ENCODE measurements at places on chromosomes 12 and 14.

DNA sequence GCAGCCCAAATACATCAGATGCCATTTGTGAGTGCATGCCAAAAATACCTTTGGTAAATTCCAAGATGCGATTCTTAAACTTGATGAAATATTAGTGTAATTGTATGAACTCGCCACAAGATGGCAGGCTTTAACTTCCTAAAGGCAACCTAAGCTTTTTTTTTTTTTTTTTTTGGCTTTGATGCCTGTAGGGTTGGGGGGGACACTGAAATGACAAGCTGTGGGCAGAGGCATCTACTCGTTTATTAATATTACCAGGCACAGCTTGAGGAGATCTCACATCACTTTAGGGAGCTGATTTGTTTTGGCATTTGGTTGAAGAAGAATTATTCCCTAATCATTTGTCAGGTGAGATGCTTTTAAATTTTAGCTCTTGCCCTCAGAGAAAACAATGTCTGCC, 126.7 kb upstream of the CCDC196 start:
- peak; percentile 60 for DNase-seq

GRCh38 chr12:9404469-9405260, 196.5 kb upstream of the PZP start:
- no peak for DNase-seq

DNA sequence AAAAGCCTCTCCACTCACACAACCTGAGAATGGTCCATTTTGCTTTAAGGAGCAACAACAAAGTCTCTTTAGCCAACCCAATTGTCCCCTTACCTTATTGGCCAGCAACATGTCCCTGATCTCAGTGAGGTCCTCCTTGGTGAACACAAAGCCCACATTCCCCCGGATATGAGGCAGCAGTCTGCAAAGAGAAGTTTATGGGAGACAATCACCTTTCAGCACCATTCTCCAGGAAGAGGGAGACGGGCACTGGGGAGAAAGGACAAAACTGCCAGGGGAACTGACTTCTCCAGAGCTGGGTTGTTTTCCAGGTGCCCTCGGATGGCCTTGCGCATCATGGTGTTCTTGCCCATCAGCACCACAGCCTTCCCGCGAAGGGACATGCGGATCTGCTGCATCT, 1.9 kb downstream of the RPLP0 start:
- no peak for DNase-seq

DNA sequence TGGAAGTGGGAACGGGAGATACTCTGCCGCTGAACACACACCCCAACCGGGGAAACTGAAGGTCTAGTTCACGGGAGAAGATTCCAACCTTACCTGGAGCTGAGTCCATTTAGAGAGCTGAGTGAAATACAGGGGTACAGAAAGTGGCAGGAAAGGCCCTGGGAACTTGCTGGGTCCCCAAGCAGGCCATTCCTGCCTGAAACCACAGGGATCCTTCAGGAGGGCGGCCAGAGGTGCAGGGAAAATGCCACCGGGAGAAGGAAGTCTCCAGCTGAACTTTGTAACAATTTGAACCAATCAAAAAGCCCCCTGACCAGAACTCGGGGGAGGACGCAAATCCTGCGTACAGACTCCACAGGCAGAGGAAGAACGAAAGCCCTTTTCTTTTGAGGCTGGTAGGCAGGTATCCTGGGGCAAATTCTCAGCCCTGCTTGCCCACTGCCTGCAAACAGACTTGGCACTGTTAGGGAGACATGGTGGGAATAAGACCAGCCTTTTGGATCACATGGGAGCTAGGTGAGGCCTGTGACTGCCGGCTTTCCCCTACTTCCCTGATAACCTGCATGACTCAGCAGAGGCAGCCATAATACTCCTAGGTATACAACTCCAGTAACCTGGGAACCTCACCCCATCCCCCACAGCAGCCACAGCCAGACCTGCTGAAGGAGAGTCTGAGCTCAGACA, 170.9 kb downstream of the SEC23A start:
- DNase-seq = no peak

GRCh38 chr12:111546758-111547383, 52.2 kb downstream of the ATXN2 start:
- no peak for DNase-seq

- no peak for DNase-seq
Observed at GRCh38 chr12:103783744-103784664, 57.0 kb downstream of the NT5DC3 start.

GRCh38 chr12:8081251-8081920, 688 bp upstream of the NECAP1 start:
- no peak for DNase-seq

- no peak for DNase-seq
Observed at GRCh38 chr12:53050426-53051057, 677 bp downstream of the TNS2 start.

- no peak for DNase-seq
Observed at GRCh38 chr12:106861984-106862916, 87.8 kb downstream of the RIC8B start.

DNA sequence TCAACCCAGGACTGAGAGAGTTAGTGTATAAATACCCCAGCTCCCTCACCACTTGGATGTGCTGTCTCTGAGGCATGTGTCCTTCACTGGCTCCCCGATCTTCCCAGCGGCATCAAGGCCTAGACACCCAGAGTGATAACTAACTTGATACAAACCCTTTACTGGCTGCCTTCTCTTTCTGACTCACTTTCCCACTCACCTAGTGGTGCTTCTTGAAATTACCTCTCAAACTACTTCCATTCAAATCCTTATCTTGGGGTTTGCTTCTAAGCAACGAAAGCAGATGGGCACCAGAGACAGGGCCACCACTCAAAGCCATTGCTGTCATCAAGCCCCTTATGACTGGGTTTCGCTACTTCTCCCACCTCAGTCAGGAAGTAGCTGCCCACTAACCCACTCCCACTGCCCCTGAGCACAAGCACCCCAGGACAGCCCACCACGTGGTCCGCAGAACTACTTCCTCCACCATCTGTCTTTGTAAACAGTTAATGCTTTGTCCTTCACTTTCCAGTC, 17.2 kb downstream of the ZFP36L1 start:
- no peak for DNase-seq

DNA sequence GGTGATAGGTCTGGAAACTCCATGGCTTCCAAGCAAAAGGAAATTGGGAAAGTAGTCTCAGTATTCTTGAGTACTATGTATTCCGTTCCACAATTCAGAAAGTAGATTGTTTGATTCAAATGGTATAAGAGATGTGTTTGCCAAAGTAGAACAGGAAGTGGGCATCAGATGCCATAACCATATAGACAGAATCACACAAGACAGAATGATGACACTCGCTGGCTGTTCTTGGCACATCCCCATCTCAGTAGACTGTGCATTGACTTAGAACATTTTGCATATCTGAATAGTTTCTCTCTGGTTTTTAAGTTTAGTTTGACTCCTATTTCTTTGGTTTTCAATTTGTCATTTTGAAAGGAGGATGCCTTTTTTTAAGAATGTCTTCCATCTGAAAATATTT, 221.1 kb upstream of the RGS6 start:
- no peak for DNase-seq

GRCh38 chr12:68121143-68121542, 38.4 kb downstream of the IFNG start:
- DNase-seq = no peak

- DNase-seq = no peak
Observed at GRCh38 chr12:99444859-99445316, 202.7 kb upstream of the GARIN6 start.

DNA sequence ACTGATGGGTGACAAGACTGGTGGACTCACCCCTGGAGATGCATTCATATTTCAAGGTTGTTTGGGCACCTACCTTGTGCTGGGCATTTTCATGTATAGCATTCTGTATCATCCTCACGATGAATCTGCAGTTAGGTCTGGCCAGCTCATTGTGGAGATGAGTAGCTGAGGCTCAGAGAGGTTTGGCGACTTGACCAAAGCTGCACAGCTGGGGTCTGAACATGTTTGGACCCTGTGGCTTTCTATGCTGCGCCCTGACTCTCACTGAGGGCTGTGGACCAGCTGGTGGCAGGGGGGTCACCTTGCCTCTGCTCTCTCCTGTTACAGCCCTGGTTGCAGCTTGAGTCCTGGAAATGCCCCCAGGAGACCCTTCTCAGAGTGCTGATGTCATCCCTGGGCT, 24.9 kb upstream of the CCDC63 start:
- no peak for DNase-seq

- DNase-seq = no peak
Observed at GRCh38 chr14:89085231-89085731, 260.8 kb downstream of the TTC8 start.

DNA sequence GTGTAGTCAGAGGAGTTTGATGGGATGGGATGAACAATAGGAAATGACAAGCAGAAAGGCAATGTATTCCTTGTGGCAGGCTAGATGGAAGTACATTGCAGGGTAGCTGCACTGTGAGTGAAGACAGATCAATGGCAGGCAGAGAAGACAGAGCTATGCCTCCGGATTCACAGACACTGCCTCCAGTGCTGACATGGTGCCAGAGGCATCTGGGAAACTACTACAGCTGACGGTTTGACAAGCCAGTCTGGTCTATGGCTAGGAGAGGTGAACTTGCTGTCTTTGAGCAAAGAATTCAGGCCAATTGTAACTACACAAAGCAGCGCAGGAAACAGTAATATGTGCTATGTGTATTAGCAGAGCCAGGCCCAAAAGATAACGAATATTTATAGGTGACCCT, 193.5 kb downstream of the DIO2 start:
- no peak for DNase-seq

DNA sequence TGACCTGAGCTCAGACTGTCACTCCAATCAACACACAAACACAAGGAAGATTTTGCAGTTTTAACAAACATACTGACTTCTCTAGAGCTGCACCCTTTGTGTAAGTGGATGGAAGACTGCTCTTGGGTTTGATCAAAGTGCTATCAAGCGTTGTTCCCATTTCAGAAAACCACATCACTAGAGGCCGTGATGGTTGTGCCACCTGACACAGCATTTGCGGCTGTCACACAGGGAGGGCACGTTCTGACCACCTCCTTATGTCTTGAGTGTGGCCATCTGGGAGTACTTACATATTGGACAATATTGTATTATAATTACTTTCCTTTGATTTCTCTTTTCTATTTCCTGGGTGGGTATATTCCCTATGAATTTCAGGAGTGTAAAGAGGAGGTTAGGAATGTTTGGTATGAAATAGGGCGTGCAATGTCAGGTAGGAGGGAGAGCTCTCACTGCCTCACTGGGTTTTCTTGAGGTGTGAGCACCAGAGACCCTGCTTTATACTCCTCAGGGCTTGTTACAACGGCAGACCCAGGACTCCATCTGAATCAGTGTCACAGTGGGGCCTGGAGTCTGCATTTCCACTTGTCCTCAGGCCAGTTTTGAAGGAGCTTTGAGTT, 74.3 kb downstream of the SYNE3 start:
- no peak for DNase-seq

GRCh38 chr12:23236066-23236780, 611.3 kb downstream of the ETNK1 start:
- DNase-seq = no peak

DNA sequence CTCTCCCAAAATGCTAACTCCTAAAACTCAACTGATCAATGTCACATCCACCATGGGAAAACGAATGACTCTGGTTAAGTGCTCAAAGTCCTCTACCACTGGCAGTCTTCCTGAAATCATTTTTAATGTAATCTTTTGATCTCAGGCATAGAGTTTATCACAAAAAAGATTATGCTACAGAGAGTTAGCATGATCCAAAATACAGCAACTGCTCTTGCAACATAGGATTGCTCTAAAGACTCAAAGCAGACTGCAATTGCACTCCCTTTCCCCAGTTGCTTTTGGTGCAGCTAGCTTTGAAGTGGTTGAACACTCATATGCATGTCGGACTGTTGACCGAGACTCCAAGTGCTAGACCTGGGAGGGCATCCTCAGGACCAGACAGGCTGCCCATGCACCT, 109.3 kb downstream of the C12orf42 start:
- no peak for DNase-seq

DNA sequence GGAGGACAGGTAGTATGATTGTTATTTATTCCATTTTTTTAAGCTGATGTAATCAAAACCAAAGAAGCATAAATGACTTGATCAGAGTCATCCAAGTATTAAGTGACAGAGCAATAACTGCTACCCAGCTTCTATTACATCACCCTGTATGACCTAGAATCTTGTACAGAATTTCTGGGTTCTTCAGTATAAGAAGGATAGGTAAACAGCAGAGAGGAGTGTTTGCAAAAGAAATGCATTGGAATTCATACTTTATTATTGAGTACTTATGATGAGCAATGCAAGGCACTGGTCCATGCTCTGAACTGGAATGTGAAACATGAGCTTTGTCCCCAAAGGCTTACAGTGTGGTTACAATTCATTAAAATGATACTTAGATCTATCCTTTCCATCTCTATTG, 916.8 kb downstream of the DIO2 start:
- DNase-seq = no peak

GRCh38 chr14:68401317-68401716, 391.6 kb downstream of the ZFP36L1 start:
- no peak for DNase-seq

GRCh38 chr14:96559571-96559970, 57.4 kb downstream of the PAPOLA start:
- no peak for DNase-seq

DNA sequence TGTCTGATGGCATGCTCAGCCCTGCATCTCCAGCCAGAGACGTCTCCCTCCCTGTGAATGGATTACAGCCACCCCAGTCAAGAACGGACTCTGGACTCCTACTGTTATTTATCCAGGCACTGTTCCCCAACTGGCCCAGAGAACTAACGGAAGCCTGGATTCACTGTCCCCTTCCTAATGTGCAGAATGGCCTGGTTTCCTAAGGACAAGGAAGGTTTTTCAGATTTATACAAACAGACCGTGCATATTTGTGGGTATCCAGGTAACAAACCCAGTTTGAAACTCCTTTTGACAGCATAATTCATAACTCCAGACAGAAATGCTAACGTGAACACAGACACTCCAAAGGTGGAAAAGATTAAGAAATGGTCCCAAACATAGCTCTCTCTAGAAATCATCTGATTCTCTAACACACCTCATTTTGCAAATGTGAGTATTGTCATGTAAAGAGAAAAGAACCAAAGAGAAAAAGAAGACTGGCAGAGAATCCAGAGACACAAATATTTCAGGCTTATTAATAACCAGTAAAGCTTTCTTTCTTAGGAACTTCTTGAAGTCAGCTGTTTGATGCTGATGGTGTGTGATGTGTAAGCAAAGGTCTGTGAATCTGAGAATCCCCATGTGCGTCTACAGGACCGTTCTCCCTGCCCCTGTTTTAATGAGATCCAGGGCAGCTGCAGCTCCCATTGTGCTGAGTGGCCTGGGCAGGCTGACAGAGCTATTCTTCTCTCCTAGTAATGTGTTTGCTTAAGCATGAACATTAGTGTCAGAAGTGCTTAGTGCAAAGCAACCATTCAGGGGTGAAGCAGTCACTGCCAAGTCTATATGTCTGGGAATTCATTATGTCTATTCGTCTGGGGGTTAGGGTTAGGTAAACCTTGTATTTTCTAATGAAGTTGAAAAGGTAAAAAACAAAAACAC, 86.8 kb upstream of the HIF1A start:
- peak; percentile 97 for DNase-seq

GRCh38 chr12:85058339-85058738, 22.2 kb downstream of the LRRIQ1 start:
- no peak for DNase-seq
